ENCODE measurements at places on chromosomes 11 and 22.

DNA sequence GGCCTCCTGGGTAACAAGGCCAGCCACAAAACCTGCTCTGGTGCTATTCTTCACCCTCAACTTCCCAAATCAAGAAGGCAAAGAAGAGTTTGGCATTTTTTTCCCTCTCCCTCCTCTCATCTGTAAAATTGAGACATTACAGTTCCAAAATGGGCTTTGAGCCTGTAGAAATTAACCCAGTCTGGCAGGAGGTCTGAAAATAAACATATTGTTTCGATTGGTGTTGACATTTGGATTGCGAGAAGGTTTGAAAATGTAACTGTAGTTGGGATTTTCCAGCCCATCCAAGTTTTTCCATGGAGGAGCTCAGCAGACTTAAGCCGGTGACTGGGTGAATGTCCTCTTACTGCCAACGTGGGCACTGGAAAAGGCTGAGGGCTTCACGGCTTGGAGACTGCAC lies 35.0 kb upstream of the ALX4 start:
- no peak for DNase-seq

DNA sequence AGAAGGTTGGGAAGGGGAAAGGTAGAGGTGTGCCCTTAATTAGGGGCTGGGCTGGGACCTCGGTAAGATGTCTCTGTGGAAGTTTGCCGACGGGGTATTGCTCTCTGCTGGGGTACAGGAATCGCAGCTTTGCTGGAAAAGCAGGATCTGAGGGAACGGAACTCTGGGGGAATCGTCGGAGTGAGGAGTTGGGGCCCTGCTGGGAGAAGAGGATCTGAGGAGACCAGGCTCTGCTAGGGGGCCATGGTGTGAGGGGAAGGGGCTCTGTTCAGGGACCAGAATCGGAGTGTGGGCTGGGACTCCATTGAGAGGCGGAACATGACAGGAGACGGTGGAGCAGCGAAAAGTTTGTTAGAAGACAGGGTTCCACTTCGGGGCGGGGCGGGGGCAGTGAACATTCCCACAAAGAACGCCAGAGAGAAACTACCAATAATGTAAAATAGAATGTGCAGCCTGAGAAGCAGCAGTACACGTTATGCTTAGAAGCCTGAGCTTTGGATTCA lies 456 bp downstream of the AAMDC start:
- peak; percentile 46 for DNase-seq

- no peak for DNase-seq
Measured at GRCh38 chr11:131064373-131064991, 148.2 kb upstream of the SNX19 start.

DNA sequence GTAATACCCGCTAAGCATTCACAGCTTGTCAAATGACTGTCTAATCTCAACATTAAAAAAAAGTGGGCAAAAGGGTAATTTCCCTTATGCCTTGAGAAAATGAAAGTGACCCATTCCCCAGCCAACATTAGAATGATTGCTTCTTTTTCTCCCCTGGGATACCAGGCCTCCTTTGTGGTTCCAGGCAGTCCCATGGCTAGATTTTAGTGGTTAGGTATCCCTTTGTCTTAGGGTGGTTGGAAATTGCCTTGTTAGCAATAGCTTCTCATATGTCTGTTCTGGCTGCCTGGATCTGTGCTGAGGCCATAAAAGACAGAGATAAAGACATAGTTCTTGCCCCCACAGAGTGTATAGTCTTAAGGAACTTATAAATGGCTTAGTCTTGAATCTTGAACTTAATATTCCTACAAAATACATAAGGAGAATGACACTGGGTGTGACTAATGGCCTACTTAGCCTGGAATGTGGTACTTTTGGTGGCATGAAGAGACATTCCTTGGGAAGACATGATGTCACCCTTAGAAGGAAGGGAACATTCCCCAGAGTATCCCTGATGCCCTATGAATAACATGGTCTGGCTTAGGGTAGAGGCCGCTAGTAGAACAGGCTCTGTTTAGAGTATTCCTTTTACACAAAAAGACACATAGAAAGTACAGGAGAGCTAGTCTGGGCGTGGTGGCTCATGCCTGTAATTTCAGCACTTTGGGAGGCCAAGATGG lies 90.3 kb downstream of the ZBTB16 start:
- DNase-seq, result no peak

DNA sequence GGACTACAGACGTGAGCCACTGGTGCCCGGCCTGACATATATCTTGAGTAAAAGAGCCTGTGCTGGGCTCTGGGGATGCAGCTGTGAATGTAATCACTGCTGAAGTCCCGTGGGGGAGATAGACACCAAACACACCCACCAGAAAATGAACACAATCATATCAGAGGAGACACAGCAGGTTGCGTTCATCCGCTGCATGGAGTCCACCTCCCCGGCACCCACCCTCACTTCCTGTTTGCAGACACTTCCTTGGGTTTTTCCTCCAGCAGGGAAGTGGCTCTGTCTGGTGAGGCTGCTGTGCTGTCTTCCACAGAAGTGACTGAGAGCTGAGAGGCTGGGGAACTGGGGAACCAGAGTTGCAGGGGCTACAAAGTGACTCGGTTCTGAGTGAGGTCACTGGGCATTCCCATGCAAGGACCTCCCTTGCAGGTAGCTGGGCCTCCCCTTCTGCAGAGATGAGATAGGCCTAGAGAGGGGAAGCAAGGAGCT lies 7.2 kb downstream of the MICALL1 start:
- DNase-seq, result no peak

GRCh38 chr11:8335186-8335585 lies 71.5 kb upstream of the LMO1 start:
- no peak for DNase-seq

GRCh38 chr11:81772166-81772565 lies 961.5 kb downstream of the FAM181B start:
- DNase-seq, result no peak

- DNase-seq, result no peak
Measured at GRCh38 chr22:40592352-40593113, 44.0 kb downstream of the MRTFA start.

DNA sequence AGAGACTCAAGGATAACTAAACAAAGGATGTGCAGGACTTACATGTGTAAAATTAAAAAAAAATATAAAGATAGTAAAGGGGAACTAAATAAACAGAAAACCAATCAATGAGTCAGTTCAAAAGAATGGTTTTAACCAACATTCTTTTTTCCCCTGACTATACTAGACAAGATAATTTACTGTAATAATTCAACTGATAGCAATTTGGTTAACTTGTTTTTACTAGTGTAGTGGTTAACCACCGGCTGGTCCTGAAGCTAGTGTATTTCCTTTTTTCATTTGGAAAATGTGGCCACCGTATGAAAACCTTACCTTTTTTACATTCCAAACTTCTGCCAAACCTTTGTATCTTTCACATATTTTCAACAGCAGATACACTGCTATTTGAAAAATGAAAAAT lies 123.1 kb downstream of the ARHGAP42 start:
- DNase-seq, result no peak

GRCh38 chr22:25403284-25403810 lies 161.1 kb upstream of the GRK3 start:
- no peak for DNase-seq

DNA sequence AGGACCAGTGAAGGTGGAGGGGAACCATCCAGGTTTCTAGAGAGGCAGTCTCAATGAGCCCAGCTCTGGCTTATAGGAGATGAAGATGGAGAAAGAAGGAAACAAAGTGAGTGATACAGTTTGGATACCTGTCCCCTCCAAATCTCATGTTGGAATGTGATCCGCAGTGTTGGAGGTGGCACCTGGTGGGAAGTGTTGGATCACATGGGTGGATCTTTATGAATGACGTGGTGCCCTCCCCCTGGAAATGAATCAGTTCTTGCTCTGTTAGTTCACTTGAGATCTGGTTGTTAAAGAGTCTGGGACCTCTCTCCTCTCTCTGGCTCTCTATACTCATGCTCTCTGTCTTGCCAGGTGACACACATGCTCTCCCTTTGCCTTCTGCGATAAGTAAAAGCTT lies 393.1 kb upstream of the NARS2 start:
- DNase-seq, result no peak

GRCh38 chr11:62573592-62574362 lies at the start of gene EEF1G:
Gene EEF1G (minus strand): TSS chr11:62573891. CDS start chr11:62573842, 49 bp downstream.
- peak; percentile 97 for DNase-seq

GRCh38 chr11:560305-561147 lies at the start of the genes LMNTD2 and RASSF7:
Gene LMNTD2 (minus strand): TSS chr11:560738. CDS start chr11:560716, 22 bp downstream.
Gene RASSF7 (plus strand): TSS chr11:560970. CDS start chr11:561769, 799 bp downstream.
- DNase-seq, result peak; percentile 97
